Left renal cortex interstitium (tissue), 4 donors: ENCODE measurements at places on chromosomes 4 and X. TPM values are rescaled to one million over a fixed set of nuclear protein-coding genes. Genes with fewer than 3 reads are reported as not detected.

Gene RNF128
- 8.4 TPM for polyA plus RNA-seq

DNA sequence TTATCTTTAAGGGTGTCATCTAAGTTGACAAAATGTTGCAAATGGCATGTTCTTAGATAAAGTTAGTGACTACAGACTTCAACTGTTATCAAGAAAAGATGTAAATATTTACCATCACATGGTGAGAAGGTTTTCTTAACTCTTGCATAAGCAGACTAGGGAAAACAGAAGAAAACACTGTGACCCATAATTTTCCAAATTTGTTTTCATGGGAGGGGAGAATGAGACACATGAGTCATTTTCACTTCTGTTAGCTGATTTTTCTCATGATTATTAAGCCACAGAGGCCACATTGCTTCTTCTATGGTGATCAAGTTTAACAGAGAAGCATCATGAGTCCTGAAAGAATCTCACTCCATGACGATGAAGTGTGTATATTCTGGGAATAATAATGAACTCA lies 30.2 kb upstream of the SYTL5 start:
- DNase-seq = no peak

Gene F8A2
- polyA plus RNA-seq = not detected

DNA sequence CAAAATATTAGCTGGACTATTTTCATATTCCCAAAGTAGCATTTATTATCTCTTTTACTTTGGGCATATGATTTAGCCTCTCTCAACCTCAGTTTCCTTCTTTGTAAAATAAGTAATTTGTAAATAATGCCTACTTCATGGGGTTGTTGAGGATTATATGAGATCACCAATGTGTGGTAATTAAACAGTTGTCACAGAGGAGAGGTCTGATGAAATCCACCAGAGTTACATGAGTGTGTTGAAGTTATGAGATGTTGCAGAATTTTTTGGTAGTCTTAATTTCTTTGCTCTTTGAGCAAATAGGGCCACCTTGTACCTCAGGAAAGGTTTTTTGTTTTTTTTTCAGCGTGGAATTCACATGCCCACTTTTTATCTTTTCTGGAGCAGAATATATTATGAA lies 1.4 kb downstream of the COX7B start:
- no peak for DNase-seq

Gene PTTG2
- not detected for polyA plus RNA-seq

Gene PNMA3
- 22.2 TPM for polyA plus RNA-seq

Gene FGF13
- polyA plus RNA-seq = 25.0 TPM

DNA sequence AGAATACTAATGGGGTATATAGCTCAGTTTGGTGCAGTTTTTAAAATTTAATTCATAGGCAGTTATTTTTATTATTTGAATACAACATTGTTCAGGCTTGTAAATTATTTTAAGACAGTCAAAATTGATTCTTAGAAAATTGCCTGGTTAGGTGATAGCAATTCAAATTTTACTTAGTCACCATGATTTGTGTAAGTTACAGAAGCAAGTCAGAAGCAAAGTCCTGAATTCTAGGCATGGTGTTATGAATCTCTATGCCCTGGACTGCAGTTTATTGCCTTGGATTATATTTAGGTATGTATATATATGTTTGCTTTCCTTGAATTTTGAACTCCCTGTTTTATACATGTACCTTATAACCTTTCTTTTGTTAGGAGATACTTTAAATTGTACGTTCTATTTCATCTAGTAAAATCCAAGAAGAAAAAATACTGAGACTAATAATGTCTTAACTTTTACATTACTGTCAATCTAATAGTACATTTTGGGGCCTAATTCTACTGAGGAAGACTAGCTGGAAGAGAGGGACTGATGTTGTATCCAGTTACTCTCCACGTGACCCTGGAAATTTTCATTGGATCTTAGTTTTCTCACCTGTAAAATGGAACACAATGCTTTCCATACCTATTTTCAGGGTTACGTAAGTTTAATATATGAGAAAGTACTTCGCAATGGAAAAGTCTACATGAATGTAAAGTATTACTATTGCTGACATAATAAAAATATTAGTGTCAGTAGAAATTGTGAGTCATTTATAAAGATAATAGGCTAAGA lies 25.1 kb downstream of the RAPGEF2 start:
- DNase-seq = no peak

DNA sequence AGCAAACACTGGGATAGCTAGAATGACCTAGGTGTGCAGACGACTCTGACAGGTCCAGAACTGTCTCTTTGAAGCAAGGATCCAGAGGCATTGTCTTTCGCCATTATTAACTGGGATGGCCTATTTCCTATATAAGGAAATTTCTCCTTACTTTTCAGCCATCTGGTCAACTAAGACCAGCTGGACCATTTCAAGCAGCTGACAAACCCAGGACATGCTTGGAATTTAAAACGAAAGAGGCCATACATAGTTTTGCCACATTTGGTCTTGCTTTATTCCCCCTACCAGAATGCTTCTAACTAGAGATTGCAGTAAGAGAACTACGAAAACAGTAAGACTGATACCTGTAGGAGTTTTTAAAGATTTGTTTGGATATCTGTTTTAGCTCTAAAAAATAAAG lies 87.0 kb downstream of the GLRA2 start:
- DNase-seq = no peak

DNA sequence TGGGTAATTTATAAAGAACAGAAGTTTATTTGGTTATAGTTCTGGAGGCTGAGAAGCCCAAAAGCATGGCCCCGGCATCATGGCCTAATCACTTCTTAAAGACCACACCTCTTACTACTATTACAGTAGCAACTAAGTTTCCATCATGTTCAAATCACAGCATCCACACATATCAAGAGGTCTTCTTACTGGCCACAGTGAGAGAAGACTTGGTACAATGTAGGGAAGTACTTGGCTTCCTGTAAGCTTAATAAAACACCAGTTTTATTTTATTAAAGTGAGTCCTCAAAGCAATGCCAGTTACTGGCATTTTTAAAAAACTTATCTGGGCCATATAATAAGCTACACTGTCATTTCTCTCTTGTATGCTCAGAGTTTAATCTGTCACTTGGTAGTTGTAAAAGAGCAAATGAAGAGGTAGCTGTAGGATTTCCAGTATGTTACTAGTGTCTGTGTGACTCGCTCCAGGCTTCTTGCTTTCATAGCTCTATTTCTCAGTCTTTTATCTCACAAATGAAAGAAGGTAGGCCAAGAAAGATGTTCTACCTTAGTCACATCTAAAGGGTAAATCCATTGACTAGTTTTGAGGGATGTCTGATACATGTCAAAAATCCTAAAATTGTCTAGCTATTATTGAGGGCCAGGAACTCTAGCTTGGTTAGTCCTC lies 159.2 kb upstream of the CPEB2 start:
- no peak for DNase-seq

Gene FANCB
- 4.2 TPM for polyA plus RNA-seq
